ENCODE measurements at places on chromosomes 4 and X.

- no peak for DNase-seq
These were observed 456.1 kb downstream of the GRXCR1 start for GRCh38 chr4:43348591-43348990.

- no peak for DNase-seq
These were observed 3.4 kb upstream of the HMX1 start for GRCh38 chr4:8874896-8875680.

DNA sequence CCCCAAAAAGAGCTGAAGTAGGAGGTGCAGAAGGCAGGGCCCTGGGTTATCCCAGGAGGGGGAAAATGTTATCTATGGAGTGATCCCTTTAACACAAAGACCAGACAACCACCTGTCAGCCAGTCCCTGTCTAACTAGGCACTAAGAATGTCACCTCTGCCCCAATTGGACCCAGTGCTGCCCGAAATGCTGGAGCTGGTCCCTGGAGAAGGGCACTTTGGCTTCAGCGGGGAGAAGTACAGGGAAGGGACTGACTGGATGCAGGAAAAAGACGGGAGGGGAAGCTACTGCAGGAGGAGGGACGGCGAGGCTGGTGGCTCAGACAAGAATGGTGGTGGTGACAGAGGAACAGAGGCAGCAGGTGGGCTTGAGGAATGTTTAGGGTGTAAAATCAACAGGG, 17.3 kb downstream of the PHKA2 start:
- no peak for DNase-seq

DNA sequence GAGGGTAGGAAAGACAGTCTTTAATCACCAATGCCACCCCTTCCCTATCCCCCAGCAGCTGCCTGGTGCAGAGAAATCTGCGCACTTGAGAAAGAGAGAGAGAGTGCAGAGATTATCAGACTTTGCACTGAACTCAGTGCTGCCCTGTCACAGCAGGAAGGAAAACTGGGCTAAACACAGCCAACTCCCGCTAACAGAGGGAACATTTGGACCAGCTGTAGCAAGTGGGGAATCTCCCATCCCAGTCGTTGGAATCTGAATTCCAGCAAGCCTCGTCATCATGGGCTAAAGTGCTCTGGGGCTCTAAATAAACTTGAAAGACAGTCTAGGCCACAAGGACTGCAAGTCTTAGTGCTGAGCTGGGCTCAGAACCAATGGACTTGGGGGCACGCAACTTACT, 168.7 kb downstream of the DLG3 start:
- DNase-seq, result no peak

GRCh38 chr4:82611527-82611926, 49.7 kb upstream of the TMEM150C start:
- DNase-seq, result no peak

GRCh38 chrX:140177821-140178220, 212.5 kb upstream of the CXorf66 start:
- no peak for DNase-seq

DNA sequence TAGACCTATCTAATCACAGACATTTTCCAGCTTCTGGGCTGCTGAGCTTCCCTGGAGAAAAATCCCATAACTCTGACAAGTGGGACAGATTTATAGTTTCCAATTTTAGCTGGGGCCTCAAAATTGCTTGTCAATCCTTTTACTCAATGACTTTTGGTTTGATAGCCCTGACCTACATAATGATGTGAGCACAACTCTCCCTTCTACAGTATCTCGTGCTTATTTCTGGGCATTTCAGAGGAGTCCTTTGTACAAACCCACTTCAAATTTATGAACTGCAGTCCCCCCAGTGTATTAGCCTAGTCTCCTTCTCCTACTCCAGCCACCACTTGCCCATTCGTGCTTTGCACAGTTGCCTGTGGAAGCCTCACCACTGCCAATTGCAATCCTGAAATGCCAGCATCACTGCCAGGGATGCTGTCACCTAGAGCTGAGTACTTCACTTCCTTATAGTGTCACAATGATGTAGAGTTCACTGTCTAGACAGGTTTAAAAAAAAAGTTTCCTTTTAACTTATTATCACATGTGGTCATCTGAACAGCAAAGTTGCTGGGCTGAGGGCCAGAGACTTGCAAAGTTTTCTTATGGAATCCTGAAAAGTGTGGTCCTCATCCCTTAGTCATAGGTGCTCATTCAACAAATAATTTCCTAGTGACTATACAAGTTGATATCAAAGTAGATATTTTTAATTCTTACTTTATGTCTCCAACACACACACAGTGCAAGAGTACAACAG, 21.2 kb downstream of the TRAM1L1 start:
- DNase-seq, result no peak

DNA sequence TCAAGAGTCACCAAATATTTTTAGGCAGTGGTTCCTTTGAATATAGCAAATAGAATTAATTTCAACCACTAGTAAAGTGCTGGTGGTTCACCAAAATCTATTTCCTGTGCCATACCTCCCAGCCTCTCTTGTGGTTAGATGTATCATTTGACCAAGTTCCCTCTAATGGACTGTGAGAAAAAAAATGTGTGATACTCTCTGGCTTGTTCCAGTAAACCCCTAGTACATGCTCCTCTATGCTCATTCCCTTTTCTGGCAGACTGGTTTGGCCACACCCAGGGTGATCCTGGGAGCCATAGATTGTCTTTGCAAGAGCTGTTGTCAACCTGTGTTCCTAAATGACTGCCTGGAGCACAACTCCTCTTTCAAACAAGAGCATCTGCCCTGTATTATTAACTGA, 109.5 kb downstream of the FRAS1 start:
- no peak for DNase-seq

DNA sequence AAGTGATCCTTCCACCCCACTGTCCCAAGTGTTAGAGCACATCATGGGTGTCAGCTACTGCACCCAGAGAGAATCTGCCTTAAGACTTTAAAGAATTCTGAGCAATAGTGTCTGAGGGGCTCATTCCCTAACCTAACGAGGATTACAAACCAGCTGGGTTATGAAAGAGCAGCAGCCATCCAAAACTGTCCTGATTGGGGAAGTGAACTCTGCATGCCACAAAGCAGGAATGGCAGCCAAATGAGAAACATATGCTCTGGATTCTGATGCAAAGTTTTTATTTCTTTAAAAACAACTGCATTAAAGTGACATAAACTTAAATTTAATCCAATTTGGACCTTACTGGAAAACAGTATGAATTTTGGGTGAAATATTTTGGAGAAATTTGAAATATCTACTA, 103.2 kb downstream of the ANXA3 start:
- no peak for DNase-seq

DNA sequence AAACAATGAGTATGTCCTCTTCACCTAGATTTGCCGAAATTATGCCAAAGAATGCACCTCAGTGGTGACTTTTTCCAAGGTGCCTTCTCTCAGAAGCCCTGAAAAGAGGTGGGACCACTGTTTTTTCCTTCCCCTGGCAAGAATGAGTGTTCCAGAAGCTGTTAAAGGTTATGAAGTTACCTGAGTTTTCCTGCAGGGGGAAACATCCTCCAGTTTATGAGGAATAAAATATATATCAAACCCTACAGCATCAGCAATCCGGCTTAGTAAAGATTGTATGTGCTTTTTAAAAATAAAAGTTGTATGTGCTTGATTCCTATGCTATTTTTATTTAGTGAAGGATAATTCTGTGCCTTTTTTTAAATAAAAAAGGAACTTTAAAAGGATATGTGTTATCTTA, 73.3 kb downstream of the RBM46 start:
- no peak for DNase-seq

GRCh38 chrX:6266041-6266440, 37.4 kb upstream of the NLGN4X start:
- no peak for DNase-seq

DNA sequence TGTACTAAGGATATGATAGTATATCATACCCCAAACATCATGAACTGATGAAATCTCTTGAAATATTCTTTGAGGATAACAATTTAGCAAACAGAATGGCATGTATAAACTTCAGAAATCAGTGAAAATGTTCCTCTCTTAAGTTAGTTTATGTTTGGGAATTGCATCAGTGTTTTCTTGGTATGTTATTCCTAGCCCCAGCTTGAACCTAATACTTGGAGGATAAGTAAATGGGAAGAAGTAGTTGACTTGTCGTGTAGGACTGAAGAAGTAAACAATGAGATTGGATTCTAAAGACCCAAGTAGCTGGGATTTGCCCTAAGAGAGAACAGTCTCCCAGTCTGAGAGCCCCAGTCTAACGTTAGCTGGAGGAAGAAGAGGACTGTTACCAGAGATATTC, 355.7 kb downstream of the GALNTL6 start:
- DNase-seq, result no peak

DNA sequence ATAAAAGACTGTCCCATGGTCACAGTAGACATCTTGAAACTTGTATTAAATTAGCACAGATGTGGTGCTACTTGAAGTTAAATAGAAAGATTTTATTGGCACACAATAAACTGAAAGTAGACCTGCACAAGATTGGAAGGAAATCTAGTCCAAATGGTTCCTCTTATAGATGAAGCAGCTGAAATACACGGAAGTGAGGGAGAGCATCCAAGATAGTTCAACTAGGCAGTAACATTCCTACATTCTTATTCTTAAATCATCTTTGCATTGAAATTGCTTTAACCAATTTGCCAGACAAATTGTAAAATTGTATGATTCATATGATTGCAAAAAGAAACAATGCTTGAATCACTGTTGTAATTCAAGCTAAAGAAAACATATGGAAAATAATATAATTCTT, 87.6 kb upstream of the VCX3B start:
- DNase-seq, result no peak

DNA sequence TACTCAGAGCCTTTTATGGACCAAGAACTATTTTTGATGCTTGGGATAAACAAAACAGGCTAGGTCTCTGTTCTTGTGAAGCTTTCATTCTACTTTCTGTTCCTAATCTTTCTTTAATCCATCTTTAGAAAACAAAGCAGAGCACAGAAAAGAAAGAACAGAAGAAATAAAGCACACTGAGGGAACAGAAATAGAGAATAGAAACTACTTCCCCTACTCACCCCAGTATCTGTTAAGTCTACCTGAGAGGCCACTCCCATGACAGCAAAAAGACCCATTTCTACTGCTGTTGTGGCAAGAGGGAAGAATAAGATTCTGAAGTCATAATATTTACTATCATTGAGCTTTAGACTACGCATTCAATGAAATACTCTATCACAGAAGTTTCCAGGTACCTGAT, 9.2 kb downstream of the RFC1 start:
- no peak for DNase-seq

DNA sequence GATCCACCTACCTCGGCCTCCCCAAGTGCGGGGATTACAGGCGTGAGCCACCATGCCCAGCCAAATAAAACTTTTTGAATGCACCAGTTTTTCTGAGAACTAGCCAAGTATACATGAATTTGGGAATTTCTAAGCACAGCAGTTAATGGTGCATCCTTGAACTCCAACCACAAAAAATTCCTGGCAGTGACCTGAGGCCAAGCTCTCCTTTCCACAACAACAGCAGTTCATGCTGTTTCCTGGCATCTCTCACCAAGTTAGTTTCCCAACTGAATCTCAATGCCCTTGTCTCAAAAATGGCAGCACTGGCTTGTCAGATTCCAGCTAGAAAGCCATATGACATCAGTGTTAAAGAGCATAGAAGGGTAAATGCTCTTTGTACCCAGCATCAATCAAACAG, 15.9 kb upstream of the XKRX start:
- DNase-seq, result no peak

- no peak for DNase-seq
These were observed 12.7 kb downstream of the GAB3 start for GRCh38 chrX:154738011-154738738.

DNA sequence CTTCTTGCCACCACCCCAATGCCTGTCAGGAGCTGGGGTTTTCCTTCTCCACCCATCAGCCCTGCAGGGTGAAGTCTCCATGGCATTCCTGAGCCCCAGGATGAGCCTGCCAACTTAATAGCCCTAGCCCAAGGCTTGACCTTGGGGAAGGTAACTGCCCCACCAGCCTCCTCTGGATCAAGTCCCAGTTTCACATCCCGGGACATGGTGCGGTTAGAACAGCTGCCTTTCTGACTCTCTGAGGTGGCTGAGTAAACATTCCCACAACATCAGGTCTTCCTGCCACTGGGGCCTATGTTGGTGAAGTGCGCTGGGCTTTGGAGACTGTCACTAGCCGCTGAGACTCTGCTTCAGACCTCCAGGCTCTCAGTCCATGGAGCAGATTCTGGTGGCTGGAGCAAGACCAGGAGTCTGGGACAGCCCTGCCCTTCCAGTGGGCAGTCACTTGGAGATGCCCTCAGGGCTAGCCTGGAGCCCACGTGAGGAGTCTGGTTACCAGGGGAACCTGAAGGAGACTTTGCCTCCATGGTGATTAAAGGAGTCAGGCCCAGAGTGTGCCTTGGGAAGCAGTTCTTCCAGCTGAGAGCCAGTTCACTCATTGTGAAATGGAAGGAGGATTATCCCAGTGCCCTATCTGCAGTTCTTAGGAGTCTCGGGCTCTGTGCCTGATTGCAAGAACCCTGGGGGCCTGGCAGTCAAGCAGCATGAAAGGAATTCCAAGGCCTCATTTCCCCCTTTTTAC, 56.8 kb downstream of the SMIM20 start:
- no peak for DNase-seq

DNA sequence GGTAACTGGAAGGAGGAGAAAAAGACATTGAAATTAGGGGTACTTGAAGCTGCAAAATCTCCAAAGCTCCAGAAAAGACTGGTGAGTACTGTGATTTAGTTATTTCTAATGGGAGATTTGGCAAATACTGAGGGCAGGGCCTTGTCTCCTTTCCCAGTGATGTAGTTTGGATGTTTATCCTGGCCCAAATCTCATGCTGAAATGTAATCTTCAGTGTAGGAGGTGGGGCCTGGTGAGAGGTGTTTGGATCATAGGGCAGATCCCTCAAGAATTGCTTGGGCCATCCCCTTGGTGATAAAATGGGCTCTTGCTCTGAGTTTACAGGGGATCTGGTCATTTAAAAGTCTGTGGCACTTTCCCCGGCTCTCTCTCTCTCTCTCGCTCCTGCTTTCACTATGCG, 33.1 kb upstream of the GK start:
- DNase-seq, result no peak

- no peak for DNase-seq
These were observed at the start of gene ADGRL3 for GRCh38 chr4:61200187-61200915. Gene ADGRL3 (plus strand): TSS chr4:61200326.

Measured in stimulated activated CD4-positive, alpha-beta T cell treated with anti-CD3 and anti-CD28 coated beads, Interleukin-15, amount 100 ng/mL, for 48 hours (primary cell).